Activated CD8-positive, alpha-beta memory T cell treated with anti-CD3 and anti-CD28 coated beads for 24 hours (primary cell): ENCODE measurements at places on chromosomes 7 and 10.

GRCh38 chr7:51308265-51308664 lies 8.3 kb downstream of the COBL start:
- DNase-seq, result no peak

DNA sequence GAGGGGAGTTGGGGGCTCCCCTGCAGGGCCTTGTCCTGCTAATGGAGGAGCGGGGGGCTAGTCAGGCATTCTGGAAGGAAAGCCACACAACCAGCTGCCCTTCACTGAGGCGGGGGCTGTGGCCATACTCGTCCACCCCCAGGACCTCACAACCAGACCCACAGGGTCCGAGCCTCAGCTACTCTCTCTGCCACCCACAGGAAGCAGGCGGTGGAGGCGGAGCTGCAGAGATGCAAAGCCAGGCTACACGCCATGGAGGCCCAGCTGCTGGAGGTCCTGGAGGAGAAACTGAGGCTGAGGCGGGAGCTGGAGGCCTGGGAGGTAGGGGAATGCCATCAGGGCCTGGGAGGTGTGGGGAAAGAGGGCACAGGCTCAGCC lies 3.1 kb downstream of the ABHD11 start:
- no peak for DNase-seq

DNA sequence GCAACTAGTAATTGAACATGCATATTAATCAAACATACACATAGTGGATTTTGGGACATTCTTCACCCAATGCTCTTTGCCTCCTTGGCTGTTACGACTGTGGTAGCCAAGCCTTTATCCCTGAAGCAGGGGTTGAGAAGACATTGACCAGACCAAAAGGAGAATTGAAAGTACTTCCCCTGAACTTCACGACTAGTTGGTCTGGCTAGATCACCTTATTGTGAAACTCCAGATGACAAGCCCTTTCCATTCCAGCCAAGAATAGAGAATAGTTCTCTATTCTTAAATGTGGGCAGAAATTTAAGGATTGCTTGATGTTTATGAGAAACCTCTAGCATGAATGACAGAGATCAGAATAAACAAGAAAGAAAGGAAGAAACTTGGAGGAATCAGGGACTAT lies 97.0 kb downstream of the LRMDA start:
- no peak for DNase-seq

DNA sequence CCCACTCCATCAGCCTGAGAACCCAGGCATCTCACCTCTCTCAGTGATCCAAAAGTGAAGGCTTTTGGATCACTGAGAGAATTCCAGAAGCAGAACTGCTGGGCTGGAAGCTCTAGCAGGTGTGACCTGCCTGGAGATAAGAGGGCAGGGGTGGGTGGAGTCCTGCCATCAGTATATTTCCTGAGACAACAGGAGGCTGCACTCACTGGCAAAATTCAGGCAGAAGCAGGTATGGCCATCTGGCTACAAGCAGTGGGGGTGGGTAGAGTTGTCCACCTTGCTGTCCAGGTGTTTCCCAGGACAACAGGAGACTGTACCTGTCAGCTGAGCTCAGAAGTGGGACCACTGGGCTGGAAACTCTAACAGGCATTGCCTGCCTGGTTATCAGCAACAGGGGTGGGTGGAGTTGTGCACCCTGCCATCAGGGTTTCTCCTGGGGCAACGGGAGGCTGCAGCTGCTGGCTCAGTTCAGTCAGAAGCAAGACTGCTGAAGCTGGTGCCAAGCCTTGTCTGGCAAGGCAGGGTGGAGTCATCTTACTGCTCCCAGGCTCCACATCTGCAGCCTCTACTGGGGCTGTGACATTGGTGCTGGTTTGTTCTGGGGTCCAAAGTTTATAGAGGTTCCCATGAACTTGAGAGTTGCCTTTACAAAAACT lies 47.2 kb upstream of the SFTPD start:
- DNase-seq, result no peak

DNA sequence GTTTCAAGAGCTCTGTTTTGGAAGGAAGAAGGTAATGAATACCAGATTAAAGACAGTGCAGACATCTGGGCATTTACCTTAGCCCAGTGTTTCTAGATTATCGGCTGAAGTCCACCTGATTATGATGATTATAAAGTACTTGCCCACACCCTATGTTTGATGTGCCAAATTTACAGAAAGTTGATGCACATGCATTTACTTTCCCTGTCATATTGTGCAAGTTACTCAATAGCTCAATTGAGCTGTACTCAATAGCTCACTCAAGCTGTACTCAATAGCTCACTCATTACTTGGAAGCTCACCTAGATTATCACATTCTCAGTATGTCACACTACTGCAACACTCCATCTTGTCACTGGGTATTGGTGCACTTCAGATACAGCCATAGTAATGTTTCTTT lies 13.5 kb downstream of the MGAM start:
- no peak for DNase-seq
